Sciatic nerve (tissue), 2 donors: ENCODE measurements at places on chromosomes 7 and 10. TPM values are rescaled to one million over a fixed set of nuclear protein-coding genes. Genes with fewer than 3 reads are reported as not detected.

GRCh38 chr10:88835096-88835909 is 16.3 kb downstream of the ANKRD22 start:
- peak; percentile 93 for DNase-seq

GRCh38 chr10:61179771-61180170 is 235.8 kb upstream of the RHOBTB1 start:
- DNase-seq, result no peak

- no peak for DNase-seq
Measured at GRCh38 chr7:28871077-28871476, 87.1 kb downstream of the TRIL start.

DNA sequence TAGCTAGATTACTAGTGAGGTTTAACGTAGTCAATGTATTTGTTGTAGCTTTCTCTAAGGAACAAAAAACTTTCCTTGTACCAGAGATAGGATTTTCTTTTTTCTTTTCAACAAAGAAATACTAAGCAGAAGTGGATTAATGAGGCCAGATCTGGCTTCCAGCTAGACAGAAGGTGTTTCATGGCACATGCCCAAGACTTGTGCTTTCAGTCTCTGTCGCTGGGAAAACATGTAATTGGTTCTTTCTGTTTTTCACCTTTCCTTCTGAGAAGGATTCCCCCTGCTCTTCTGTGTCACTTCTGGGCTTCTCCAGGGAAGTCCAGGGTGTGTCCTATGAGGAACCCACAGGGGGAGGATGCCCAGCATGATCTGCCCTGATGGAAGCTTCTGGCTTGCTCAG is 492.2 kb downstream of the CCSER2 start:
- DNase-seq, result no peak

- DNase-seq, result no peak
Measured at GRCh38 chr10:3687510-3688081, 97.4 kb downstream of the KLF6 start.

- no peak for DNase-seq
Measured at GRCh38 chr10:44960088-44960460, 472 bp downstream of the RASSF4 start.

GRCh38 chr7:37701769-37702168 is 18.2 kb downstream of the GPR141 start:
- no peak for DNase-seq

GRCh38 chr10:71978988-71979691 is 14.9 kb downstream of the CHST3 start:
- peak; percentile 59 for DNase-seq

- no peak for DNase-seq
Measured at GRCh38 chr10:24690961-24691512, 32.6 kb downstream of the ARHGAP21 start.

- DNase-seq, result no peak
Measured at GRCh38 chr7:77619314-77619713, 76.9 kb upstream of the RSBN1L start.

DNA sequence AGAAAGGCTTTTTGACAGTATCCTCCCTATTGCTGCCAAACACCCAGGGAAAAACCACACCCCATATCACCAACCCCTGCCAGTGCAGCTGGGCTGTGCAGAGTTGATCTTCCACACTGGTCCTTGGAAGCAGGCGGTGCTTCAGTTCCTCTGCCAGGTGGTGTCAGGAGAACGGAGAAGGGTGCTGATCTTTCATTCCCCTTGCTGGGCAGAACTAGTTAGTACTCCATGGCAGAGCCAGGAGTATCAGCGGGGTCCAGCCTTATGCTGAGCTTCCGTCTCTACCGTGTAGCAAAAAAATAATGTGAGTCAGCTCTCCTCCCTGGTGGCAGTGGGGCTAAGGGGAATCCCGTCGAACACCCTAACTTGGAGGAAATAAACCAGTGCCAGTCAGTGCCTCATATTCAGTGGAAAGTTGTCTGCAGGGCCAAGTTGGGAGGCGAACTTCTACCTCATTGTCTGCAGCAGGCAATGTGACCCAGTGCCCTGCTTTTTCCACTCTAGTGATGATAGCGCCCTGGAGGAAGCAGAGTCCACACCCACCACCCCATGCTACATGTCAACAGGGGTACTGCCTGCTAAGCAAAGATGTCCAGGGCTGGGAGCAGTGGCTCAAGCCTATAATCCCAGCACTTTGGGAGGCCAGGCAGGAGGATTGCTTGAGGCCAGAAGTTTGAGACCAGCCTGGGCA is 175.4 kb downstream of the AUTS2 start:
- no peak for DNase-seq

GRCh38 chr7:51029701-51030191 is 247.1 kb upstream of the GRB10 start:
- DNase-seq, result no peak

DNA sequence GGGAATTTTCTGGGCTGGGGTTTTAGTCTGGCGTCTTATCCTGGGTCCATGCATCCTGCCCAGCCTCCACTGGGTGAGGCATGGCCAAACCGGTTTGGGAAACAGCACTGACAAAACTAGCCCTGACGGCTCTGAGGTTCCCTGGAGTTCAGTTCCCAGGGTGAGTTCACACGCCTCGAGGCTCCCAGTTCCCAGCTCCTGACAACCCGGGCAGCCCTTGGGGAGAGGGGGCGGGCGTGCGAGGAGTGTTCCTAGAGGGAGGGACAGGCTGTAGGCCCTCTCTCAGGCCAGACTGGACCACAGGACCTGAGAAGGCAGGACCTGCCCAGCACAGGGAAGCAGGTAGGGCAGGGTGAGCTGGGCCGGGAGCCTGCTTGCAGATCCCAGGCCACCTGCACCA is 82.3 kb upstream of the PPIF start:
- DNase-seq, result no peak

GRCh38 chr7:116698930-116699721 is 27.1 kb downstream of the MET start:
- DNase-seq, result no peak

GRCh38 chr7:35513195-35513594 is 181.7 kb downstream of the HERPUD2 start:
- DNase-seq, result no peak

GRCh38 chr7:28151965-28152364 is 28.6 kb downstream of the JAZF1 start:
- no peak for DNase-seq

GRCh38 chr10:132512052-132512442 is 25.5 kb upstream of the INPP5A start:
- no peak for DNase-seq

DNA sequence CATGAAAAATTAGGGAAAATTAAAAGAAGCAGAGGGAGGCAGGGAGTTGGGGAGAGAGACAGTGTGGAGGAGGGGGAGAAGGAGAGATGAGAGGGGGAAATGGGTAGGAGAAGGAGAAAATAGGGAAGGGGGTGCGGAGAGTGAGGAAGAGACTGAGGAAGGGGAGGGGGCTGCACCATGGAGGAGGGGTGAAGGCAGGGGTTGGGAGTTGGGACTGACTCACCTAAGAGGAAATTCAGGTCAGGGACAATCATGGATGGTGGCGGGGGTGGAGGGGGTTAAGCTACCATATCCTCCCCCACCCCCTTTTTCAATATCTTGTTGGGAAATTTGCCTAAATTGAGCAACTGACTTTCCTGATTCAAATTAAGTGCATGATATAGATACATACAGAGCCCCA is 8.0 kb downstream of the GRK5 start:
- no peak for DNase-seq

DNA sequence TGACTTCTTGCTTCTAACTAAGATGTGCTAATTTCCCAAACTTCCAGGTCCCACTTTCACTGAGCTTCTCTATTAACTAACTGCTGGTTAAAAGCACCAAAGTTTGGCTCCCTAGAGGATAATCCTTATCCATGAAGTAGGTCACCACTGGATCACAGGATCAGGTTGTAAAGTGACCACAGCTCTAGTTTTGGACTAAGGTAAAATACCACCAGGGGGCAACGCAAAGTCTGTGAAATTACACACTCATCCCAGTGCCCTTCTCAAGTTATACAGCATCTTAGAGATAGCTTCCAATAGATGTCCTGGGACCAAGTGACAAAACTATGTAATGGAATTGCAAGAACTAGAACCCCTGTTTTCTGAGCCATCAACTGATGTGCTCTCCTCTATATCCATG is 116.4 kb upstream of the ASAH2 start:
- DNase-seq, result no peak

GRCh38 chr10:125116652-125117310 is 43.6 kb downstream of the CTBP2 start:
- no peak for DNase-seq

DNA sequence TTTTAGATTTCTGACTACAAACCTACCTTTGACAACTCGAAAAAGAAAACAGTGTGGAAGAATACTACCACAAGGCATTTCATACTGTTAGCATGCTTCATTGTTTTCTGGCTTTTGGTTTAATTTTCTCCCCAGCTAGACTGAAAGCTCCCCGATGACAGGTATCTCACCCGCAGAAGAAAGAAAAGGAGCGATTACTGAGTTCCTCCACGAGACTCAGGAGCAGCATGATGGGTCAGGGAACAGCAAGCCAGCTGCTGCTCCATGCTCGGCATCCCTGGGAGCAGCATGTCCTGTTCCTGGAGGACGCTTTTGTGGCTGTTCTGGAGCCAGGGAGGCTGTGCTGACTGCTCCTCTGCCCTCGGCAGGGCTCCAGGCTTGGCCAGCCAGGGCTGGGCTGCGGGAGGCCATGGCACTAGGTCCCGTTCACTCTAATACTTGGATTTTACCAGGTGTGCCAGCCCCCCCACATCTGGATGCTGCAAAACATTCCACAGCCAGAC is 133.4 kb downstream of the PRKAG2 start:
- DNase-seq, result no peak

- no peak for DNase-seq
Measured at GRCh38 chr10:89888321-89889070, 187.1 kb downstream of the KIF20B start.

- DNase-seq, result no peak
Measured at GRCh38 chr10:118544401-118544948, 51.0 kb downstream of the PRLHR start.

- DNase-seq, result no peak
Measured at GRCh38 chr7:93140582-93141191, 7.5 kb downstream of the SAMD9L start.

DNA sequence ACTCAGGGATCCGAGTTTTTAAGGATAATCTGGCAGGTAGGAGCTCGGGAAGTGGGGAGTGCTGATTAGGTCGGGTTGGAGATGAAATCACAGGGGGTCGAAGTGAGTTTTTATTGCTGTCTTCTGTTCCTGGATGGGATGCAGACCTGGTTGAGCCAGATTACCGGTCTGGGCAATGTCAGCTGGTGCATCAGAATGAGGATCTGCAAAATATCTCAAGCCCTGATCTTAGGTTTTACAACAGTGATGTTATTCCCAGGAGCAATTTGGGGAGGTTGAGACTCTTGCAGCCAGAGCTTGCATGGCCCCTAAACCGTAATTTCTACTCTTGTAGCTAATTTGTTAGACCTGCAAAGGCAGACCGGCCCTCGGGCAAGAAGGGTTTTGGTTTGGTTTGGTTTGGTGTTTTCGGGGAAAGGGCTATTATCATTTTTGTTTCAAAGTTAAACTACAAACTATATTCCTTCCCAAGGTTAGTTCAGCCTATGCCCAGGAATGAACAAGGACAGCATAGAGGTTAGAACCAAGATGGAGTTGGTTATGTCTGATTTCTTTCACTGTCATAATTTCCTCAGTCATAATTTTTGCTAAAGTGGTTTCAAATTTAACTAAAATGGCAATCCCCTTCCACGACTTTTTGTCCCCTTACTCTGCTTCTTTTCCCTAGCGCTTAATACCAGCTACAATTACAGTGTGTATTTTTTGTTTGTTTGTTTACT is 20.6 kb upstream of the PIK3CG start:
- no peak for DNase-seq

DNA sequence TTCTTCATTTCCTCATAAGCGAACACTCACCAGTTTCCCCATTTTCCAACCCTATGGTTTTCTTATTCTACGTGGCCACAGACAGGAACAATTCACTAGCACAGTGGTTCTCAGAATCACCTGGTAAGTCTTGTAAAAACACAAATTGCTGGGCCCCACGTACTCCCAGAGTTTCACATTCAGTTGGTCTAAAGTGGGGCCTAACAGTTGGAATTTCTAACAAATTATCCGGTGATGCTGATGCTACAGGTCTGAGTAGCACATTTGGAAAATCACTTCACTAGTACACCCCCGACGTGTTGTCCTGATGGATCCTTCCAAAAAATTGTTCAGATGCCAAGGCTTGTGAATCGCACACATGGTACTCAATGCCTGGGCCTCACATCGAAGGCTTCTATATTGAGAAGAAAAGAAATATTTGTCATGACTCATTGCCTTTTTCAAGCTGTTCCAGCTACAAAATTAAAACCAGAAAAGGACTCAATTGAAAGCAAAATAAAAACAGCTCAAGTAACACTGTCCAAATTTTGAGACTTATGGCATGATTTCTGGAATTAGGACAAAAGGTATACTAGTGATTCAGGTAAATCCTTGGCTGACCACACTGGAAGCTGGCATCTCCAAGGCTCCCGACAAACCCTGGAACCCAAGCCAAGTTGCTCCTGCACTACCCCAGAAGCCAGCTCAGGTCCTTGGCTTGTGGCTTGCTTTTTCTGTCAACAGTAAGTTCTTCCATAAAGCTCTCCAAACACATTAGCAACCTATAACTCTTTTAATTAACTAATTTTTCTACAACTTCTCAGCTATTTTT is 12.9 kb upstream of the VIM start:
- no peak for DNase-seq

PSMG3 gene
- total RNA-seq, result 17.5 TPM

RPEL1 gene
- total RNA-seq, result not detected

MYL10 gene
- not detected for total RNA-seq

SORBS1 gene
- total RNA-seq, result 593 TPM

TMEM130 gene
- 5.7 TPM for total RNA-seq

SFMBT2 gene
- total RNA-seq, result 14.6 TPM

CAMK2B gene
- 26.9 TPM for total RNA-seq

H2BK1 gene
- not detected for total RNA-seq

SPDYE2 gene
- 0.31 TPM for total RNA-seq

MYO1G gene
- total RNA-seq, result 8.8 TPM

HOXA11 gene
- 1.3 TPM for total RNA-seq

GHRHR gene
- 1.2 TPM for total RNA-seq

AKR1D1 gene
- not detected for total RNA-seq

PAX4 gene
- not detected for total RNA-seq

ADAMTS14 gene
- 3.1 TPM for total RNA-seq

NPC1L1 gene
- total RNA-seq, result 0.45 TPM

TMED4 gene
- 67.9 TPM for total RNA-seq

TMEM229A gene
- 0.27 TPM for total RNA-seq

FAM20C gene
- total RNA-seq, result 57.0 TPM

DLX6 gene
- not detected for total RNA-seq

DBNL gene
- 85.1 TPM for total RNA-seq

MACC1 gene
- total RNA-seq, result 0.98 TPM
